ENCODE measurements at places on chromosomes 16 and 17.

GRCh38 chr17:67879662-67880061, 54.4 kb downstream of the BPTF start:
- no peak for DNase-seq

DNA sequence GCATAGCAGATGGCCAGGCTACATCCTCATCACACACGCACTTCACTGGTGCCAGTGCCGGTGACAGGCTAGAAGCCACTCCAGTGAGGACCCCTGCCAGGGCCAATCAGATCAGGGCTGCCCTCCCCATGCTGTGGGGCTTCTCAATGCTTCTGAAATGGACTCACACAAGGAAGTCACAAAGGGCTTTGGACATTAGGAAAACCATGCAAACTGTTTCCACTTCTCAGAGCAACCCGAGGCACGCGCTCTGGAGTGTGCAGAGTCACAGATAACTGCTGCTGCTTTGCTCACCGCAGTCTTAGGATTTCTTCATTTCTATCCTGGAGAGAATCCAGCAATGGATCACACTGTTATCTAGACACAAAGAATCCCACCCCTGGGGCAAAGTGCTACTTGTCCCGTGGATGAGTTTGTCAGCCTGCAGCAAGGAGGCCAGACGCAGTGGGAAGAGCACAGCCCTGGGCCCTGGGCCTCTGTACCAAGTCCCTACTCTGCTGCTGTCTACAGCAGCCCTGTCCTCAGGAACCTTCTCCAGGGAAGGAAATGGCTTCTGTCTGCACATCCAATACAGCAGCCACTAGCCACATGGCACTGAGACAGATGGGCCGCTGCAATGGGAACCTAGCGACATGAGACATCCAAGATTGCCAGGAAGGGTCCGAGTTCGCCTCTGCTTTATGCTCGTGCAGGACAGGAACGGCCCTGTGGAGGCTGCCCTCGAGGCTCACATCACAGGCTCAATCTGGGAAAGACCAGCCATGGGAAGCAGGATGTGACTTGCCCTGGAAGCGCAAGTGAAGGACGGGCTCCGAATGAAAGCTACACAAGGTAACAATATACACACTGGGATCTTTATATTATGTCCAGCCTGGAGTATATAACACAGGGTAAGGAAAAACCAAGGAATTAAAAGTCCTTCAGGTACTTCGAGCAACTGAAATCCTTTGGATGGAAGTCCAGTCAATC, 169.3 kb downstream of the ZFHX3 start:
- no peak for DNase-seq

DNA sequence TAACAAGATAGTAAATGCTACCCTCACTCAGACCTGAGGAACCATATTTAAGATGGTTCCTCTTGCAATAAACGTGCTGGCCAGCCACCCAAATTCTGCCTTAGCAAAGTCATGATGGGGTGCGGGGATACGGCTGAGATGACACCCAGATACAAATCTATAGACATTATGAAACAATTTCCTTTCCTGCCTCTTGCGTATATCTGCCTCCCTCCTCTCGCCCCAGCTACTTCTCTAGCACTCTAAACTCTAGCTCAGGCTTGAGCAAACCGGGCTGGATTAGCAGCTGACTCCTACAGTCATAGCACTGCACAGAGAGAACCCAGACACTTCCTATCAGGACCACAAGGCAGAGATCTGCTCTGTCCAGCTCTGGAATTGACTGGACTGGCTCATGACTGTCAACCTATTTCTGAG, 22.3 kb downstream of the CD300LF start:
- DNase-seq, result no peak

- DNase-seq, result peak; percentile 20
These were observed 7.6 kb downstream of the ADCY7 start for GRCh38 chr16:50273888-50274325.

GRCh38 chr16:30934827-30935557, 11.6 kb downstream of the FBXL19 start:
- no peak for DNase-seq
